ENCODE measurements at places on chromosomes 6 and 20.

DNA sequence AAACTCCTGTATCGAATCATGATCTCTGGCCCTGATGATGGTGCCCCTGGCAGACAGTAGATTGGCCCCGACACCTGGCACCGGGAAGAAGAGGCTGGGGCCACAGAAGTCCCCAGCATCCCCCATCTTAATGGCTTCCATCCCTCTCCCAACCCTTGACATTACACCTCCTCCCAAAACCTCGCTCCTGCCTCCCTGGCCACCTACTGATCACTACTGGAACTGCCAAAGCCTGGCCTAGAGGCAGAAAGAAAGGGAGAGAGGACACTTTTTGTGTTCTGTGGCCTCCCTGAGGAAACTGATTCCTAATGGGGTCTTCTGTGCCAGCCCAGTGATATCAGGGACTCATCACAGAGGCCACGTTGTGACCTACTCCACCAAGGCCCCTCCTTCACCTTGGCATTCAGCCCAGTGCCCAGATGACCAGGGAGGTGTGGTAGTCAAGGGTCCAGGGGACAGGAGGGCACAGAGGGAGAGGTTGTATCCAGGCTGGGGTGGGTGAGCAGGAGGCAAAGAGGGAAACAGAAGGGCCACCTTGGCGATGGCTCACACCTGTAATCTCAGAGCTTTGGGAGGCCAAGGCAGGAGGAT is 6.1 kb downstream of the C20orf173 start:
- DNase-seq, result no peak

DNA sequence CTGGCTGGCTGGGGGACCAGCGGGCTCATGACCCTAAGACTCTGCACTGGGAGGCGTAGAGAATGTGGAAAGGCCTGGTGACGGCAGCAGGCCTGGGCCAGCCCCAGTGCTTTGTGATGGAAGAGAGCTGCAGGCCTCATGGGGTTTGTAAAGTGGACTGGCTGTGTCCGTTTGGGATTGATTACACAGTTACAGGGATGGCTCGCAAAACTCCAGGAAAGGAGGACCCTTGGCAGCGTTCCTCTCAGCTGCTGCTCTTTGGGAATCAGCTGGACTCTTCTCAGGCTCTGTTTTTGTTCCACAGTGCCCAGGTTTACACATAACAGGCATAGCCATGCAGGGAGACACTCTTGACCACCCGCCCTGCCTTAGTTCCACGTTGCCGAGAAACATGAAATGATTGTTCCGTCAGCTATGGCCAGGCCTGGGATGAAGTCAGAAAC is 89.0 kb downstream of the SLX4IP start:
- DNase-seq, result peak; percentile 32

DNA sequence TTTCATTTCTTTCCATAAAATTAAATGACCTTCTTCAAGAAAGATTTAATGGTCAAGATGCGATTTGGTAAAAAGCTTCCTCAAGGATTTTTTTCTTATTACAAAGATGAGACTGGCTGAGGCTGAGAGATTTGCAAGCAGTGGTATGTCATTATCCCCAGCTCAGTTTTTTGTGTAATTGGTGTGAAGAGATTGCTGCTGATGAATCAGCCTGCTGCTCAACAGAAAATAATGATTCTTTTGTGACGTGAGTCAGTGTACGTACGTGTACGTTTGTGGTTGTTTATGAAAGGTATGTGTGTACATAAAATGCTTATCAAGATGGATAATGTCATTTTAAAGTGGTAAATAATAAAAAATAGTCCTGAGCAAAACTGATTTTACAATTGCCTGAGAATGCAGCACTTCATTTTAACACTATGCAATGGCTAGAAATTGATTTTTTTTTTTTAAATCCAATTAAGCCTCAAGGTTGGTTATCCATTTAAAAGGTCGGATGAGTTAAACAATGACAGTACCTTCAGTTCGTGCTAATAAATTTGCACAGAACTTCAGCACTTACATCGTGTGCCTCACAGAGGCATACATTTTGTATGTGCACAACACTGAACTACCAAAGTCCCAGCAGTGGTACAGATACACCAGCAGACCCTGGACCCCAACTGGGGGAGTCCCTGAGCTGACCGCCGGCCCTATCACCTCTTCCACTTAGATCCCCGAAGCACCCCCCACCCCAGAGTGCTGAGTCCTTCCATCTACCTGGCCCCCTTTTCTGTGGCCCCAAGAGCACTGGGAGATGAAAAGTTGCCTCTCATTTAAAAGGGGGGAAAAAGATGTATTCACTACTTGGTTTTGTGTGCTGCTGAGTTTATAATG is 9.7 kb upstream of the NPEPL1 start:
- DNase-seq, result no peak

- DNase-seq, result no peak
These were observed 182.2 kb downstream of the AKAP7 start for GRCh38 chr6:131317516-131317915.

DNA sequence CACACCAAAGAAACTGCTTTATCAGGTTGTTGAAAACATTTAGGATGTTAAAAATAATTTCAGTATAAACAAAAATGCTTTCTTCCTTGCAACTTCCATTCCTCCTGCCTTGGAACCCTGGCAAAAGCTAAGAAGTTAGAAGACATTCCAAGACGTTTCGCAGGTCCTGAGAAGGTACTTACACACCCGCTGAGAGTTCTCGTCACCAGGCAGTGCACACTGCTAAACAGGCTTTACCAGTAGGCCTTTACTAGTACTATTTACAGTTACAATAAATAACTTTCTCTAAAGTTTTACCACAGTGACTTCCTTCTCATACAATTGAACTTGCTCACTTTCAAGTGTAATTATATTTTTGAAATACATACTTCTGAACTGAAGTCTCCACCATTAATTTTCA is 81.4 kb upstream of the RPS6KA2 start:
- DNase-seq, result no peak

DNA sequence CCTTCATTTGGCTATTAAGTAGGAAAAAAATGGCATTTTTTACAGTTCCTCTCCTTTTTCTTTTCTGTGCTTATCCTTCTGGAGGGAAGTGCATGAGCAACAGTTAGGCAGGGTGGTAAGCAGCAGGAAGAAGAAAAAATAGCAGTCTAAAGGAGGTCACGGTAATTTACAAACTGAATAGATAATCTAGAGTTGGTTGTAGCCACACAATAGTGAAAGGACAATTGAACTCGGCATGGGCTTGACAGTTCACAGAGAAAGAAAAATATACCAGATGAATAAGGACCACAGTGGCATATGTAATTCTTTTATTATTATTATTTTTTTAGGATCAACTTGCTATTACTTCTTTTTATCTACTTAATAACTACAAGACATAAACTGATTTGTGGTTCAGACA is 358.6 kb downstream of the BTBD9 start:
- DNase-seq, result no peak

DNA sequence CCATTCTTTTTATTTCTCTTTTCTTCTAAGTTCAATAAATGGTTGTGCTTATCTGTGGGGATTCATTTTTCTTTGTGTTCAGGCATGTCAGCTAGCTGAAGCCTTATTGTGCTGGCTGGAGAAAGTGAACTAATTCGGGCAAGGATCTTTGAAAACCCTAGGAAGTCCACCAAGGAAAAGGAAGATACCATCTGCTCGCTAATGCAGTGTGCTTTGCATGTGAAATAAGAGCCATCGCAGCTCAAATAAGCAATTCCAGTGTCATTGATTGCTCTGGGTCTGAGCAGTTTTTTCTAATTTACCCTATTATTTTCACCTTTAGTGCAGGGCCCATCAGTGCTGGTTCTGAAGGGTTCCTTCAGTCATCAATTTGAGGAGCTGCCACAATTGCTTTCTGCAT is 309.4 kb upstream of the SOX4 start:
- DNase-seq, result no peak

GRCh38 chr6:47804821-47805220 is 23.0 kb downstream of the OPN5 start:
- DNase-seq, result no peak

DNA sequence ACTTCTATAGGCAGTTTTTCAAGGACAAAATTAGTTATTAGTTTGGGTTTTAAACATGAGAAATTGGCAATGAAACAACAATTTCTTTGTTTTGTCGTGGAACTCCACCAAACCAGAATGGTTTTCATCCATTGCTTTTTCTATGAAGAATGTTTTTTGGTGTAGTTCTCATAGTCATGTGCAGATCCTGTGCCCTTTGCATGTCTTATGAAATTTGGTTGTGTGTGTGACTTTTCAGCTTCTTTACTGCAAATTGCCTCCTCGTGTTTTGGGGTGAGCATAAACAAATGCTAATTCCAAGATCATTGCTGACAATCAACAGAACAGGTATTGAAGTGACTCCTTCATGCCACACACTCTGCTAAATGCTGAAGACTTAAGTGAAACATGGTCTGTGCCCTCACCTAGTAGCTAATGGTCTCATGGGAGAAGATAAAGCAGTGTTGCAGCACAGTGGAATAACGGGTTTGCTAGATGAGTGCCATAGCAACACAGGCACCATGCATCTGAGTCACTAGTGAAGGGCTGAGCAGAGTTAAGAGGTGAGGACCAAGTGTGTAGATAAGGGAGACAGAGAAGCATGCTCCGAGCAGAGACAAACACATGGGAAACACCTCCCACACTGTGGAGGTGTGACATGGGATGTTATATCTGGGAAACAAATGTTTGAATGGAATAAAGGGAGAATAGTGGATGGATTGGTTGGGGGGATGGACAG is 120.0 kb downstream of the SLC16A10 start:
- DNase-seq, result no peak

- DNase-seq, result peak; percentile 6
These were observed 154.7 kb upstream of the RIN2 start for GRCh38 chr20:19603376-19603750.
